ENCODE measurements at places on chromosomes 3 and 15.

GRCh38 chr15:76391847-76392246 is 55.3 kb downstream of the ISL2 start:
- DNase-seq: no peak

- no peak for DNase-seq
Observed at GRCh38 chr3:88988906-88989305, 118.5 kb upstream of the EPHA3 start.

DNA sequence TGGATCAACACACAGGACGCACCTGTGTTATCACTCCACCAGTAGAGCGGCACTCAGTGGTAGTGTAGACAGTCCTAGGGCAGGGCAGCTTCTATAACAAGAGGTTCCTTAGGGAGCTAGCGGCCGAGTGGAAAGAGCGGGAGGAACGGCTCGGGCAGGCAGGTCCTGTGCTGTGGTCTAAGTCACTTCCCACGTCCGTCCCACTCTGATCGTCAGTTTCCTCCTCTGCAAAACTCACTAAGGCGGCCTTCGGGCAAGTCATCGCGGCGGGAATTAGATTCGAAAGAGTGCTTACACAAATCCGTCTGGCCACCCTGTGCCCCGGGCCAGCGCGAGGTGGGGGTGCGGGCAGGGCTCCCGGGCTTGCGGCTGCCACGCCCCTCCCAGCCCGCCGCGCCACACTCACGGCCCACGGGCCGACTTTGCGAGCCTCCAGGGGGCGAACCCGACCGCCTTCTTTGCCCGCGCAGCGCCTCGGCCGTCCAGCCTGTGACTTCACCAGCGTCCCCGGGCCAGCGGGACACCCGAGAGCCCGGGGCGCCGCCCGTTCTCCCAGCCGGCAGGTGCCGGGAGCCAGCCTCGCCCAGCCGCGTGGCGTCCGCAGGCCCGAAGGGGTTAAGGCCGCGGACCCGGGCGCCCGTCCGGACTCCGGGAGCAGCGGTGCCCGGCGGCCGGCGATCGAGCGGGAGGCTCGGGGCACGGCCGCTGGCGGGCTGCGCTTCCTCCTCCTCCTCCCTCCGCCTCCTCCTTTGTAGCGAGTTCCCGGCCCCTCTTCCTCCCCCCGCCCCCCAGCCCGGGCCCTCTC is 416 bp upstream of the CORO2B start:
- DNase-seq: peak; percentile 46

DNA sequence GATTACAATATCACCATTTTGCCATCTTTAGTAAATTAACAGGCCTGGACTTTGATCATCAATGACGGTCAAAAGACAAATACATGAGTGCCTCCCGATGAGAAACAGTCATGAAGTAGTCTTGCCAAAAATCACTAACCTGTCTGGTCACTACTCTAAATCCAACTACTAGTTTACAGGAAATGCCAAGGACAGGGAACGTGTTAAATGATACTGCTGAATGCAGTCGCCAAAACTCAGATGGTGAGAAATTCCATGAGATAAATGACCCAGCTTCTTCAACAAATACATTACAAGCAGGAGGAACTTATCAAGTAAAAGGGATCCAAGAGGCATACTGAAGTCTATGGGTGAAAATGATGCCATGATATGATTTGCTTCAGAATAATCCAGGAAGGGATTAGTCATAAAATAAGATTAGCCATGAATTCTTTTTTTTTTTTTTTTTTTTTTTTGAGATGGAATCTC is 35.8 kb upstream of the ATP13A3 start:
- DNase-seq: no peak

- no peak for DNase-seq
Observed at GRCh38 chr3:151971814-151972579, 98.6 kb downstream of the SUCNR1 start.

- no peak for DNase-seq
Observed at GRCh38 chr3:23264413-23264812, 61.3 kb downstream of the UBE2E2 start.

DNA sequence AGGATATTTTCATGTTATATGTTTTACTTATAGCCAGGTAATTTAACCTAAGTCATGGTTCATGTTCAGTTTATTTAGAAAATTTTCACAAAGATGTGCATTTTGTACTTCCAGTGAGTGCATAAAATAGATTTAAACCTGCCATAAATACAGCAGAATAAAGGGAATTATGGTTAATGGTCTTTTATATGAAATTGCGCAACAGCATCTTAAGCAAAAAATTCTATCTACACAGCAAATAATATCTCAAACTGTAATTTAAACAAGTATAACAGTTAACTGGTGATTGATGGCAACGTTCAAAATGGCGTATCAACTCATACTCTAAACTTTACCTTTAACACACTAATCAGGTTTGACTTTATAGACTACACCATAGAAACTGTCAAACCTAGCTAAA is 97.6 kb downstream of the ROBO1 start:
- DNase-seq: no peak

GRCh38 chr3:72309661-72310418 is 524.9 kb upstream of the PROK2 start:
- DNase-seq: no peak

GRCh38 chr3:157452097-157452496 is 15.4 kb downstream of the PTX3 start:
- no peak for DNase-seq

GRCh38 chr3:118213892-118214291 is 820.8 kb downstream of the IGSF11 start:
- DNase-seq: no peak

DNA sequence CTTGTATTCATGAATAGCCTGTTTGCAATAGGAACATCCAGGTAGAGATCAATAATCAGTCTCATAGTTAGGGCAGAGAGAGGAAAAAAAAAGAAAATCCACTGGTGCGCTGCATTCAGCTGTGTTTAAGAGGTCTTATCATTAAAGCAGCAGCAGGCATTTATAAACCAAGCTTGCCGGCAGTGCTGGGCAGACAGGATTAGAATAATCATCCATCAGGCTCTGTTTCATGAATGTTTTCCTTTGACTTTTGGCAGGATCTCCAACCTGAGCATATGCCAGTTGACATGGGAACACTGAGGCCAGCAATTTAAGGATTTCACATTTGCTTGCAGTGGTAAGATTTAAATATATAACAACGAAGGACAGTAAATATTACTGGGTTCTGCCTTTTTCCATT is 305.2 kb upstream of the SEMA6D start:
- DNase-seq: no peak

DNA sequence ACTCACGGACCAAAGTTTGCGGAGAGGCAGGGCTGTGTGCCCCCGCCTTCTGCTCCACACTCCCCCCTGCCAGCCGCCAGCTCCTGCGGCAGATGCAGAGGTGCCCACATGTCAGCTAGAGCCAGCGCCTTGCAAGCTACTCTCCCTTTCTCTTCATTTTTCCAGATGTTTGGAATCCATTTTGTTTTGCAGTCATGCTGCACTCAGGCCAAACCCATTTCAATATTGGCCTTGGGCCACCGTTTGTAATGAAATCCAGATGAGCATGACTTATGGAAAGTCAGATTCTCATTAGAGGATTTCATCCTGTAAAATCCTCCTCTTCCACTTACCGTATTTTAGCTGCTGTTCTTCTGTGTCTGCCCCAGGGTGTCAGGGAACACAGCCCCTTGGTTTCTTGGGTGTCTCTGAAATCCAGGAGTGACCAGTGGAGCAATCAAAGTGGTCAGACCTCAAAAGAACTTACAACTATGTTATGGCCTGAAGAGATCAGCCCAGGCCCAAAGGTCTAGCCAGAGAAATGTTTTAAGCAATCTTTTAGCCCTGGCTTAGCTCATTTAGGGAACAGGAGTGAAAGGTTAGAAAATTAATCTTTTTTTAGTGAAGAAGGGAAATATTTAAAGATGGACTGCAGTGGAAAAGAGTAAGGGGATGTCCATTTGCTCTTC is 65.8 kb downstream of the AAGAB start:
- peak; percentile 2 for DNase-seq

- no peak for DNase-seq
Observed at GRCh38 chr3:12180218-12180617, 21.5 kb upstream of the TIMP4 start.

- no peak for DNase-seq
Observed at GRCh38 chr15:95304151-95304946, 1026.2 kb upstream of the NR2F2 start.

DNA sequence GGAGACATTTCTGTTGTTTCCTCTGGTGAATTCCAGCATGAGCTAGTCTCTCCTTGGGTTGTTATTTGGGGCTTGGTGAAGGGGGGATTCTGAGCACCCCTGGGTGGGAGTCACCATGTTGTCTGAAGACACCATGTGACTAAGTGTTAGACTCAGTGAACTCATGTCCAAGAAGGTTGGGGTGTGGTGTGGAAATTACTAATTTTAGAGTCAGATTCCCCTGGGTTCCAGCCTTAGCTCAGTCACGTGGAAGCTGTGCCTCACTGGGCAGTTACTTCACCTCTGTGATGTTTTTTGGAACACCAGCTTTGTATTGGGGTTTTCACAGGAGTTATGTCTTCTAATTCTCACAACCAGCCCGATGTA is 171.5 kb downstream of the RPLP1 start:
- DNase-seq: no peak

DNA sequence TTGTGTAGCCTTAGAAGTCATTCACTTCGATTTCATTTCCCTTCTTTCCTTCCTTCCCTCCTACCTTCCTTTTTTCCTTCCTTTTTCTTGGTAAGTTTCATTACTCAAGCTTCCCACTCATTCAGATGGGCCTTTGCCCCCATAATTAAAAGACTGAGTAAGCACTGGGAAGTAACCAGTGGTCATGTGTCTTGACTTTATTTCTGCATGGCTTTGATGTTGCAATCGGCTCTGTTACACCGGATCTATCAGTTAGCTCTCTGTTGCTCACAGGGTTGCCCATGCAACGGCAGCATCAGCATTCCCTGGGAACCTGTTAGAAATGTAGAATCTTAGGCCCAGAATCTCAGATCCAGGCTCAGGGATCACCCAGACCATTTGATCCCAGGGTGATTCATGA is 25.6 kb upstream of the LARS2 start:
- no peak for DNase-seq

- no peak for DNase-seq
Observed at GRCh38 chr15:91776104-91776503, 77.4 kb upstream of the SLCO3A1 start.

DNA sequence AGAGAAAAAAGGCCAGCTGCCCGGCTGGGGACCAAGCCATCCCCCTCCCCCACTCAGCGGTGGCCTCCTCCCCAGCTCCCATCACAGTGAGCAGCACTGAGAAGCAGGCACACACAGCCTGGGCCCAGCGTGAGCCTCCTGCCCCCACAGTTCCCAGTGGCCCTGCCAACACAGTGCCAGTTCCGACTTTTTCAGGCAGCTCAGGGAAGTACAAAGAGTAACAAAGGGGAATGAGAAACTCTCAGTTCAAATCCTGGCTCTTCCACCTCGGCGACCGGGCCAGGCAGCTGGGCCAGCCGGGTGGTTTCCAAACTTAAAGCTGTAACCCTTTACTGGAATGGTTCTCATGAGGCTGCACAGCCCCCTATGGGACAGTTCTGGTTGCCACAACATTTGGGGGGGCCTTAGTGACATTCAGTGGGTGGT is 18.5 kb downstream of the TNK2 start:
- no peak for DNase-seq

- DNase-seq: no peak
Observed at GRCh38 chr15:97708252-97708651, 252.3 kb upstream of the ARRDC4 start.

DNA sequence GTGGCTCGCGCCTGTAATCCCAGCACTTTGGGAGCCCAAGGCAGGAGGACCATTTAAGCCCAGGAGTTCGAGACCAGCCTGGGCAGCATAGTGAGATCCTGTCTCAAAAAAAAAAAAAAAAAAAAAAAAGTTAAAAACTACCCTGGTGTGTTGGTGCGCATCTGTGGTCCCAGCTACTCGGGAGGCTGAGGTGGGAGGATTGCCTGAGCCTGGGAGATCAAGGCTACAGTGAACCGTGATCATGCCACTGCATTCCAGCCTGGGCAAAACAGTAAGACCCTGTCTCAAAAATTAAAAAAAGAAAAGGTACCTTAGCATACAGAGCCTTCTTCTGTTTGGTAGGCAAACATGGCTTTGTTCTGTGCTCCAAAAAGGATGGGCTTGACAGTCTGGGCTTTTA is 57.5 kb downstream of the PTPRG start:
- no peak for DNase-seq

DNA sequence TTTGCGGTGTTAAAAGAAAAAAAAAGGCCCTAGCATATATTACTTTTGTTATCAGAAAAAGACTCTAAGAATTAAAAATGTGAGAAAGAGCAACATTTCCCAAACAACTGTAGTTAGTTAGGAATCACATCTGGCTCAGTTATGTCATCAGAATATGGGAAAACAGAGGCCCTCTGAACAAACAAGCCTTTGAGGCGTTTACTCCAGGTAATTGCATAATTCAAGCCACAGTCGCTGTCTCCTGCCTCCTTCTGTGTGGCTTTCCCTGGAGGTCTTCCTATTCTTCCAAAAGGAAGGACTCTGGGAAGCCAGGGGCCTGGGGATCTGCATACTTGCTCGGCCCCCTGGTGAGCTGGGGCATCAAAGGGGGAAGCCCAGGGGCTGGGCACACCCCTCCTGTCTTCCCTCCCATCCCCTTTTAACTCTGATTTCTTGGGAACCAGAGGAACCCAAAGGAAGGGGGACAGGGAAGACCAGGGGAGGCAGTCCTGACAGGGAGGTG is 3.7 kb upstream of the FAM107A start:
- no peak for DNase-seq

DNA sequence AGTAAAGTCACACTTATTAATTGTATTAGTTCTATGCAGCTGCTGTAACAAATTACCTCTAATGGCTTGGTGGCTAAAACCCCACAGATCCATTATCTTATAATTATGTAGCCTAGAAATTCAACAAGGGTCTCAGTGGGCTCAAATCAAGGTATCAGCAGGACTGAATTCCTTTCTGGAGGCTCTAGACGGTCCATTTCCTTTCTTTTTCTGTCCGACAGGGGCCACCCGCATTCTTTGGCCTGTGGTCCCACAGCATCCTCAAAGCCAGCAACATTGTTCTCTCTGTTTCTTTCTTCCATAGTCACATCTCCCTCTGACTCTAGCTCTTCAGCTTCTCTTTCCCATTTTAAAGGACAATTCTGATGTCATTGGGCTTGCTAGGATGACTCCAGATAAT is 276.3 kb upstream of the ZNF717 start:
- DNase-seq: no peak

DNA sequence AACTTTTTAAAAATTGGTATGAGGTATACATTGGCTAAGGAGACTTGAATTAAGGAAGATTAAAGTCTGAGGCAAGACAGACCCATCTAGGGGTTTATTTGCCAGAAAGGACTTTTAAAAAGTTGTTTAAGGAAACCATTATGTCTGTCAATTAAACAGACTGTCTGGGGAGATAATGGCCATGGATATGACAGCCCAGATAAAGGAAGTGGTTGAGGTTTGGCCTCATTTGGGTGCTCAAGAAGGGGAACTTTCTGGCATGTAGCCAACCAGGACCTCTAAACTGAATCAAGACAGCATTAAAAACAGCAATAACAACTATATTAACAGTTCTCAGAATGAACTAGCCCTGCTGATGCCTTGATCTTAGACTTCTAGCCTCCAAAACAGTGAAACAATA is 9.9 kb upstream of the CD200R1L start:
- DNase-seq: no peak
